Stimulated activated naive B cell treated with anti-CD40 and anti-IgM and Interleukin-4, amounts not matched to agents 10 μg/mL and 1 μg/mL and 100 μg/mL, for 72 hours (primary cell): ENCODE measurements at places on chromosomes 6 and 20.

DNA sequence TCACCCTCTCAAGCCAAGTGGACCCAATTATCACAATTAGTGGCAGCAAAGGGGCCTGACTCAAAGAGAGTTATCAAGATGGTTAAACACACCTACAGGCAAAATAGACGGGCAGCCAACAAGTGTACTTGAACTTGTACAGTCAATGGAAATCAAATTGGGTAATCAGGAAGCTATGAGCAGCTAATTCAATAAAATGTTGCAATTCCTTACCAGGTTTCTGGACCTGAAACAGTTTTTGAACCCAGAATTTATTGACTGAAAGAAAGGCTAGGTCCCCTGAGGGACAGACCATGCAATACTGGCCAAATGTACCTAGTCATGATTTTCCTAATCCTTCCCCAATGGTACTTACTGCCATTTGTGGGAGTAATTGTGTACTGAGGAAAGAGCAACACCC is 679.8 kb downstream of the EPM2A start:
- DNase-seq, result no peak

DNA sequence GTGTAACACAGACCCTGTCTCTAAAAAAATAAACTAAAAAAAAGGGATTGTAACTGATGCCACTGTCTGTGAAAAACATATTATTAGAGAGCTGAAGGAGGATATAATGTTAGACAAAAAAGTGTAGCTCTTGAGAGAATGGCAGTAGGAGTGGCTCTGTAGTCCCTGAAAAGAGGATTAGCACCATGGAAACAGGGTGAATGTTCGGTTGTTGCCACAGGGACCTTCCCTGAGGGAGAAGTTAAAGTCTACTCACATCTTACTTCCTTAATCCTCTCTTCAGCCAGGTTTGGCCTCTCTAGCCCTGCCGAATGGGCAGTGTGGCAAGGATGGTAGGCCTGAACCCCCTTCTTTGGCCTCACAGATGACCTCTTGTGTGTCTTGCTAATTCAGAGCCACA is 12.1 kb downstream of the SCAND1 start:
- no peak for DNase-seq

- DNase-seq, result no peak
Measured at GRCh38 chr6:75480425-75480824, 13.2 kb downstream of the FILIP1 start.

- no peak for DNase-seq
Measured at GRCh38 chr20:23362392-23363256, 642 bp downstream of the GZF1 start.

DNA sequence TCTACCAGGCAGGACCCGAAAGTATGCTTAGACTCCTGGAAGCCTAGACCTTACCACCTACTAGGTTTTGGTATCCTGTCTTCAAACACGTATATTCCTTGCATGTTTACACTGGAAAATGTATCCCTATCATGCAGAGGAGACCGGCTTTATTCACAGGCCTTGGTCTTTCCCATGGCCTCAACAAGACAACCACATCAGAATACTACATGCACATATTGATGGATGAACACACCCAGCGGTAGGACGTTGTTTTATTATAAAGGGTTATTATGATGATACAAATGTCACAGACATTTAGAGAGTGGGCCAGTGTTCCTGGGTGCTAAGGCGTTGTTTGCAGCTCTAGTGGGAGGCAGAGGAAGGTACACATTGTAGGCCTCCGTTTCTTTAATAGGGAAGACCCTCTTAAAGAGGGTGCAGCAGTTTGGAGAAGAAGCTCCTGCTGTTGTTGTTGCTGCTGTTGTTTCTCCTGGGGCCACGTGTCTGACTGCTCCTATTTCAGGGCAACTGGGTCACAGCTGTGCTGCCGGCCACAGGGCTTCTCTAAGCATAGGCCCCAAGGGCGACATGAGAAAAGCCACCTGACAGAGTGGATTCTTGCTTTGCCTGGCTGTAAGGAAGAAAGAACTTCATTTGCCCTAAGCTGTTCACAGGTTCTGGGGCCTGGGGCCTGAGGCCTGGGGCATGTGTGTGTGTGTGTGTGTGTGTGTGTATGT is 98.3 kb upstream of the SASH1 start:
- DNase-seq, result no peak

- no peak for DNase-seq
Measured at GRCh38 chr6:145904391-145904790, 59.8 kb downstream of the SHPRH start.
